ENCODE measurements at places on chromosomes 1 and 21. TPM values are rescaled to one million over a fixed set of nuclear protein-coding genes. Genes with fewer than 3 reads are reported as not detected.

DNA sequence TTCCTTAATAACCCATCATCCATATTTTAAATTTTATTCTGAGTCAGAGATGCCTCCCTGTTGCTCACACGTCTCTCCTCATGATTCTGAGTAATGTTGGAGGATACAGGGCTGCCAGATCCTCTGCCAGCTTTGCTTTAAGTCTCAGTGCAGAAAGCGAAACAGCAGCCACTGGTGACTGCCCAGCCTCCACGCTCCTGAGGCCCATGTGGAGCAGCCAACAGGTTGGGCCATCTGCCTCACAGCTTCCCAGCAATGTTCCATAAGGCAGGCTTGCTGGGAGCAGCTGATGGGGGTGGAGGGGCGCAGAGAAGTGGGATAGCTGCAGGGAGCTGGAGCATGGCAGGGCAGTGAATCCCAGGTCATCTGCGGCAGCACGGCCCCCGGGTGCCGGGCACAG, 104.2 kb downstream of the IGSF21 start:
- DNase-seq, result no peak

- peak; percentile 19 for DNase-seq
Measured at GRCh38 chr1:242523719-242524570, 552 bp downstream of the PLD5 start.

- DNase-seq, result peak; percentile 83
Measured at GRCh38 chr1:36203554-36204346, 20.5 kb upstream of the THRAP3 start.

GRCh38 chr1:101567582-101568189, 330.9 kb downstream of the S1PR1 start:
- DNase-seq, result peak; percentile 50

GRCh38 chr21:33643658-33644311, 1.5 kb downstream of the ITSN1 start:
- peak; percentile 34 for DNase-seq

DNA sequence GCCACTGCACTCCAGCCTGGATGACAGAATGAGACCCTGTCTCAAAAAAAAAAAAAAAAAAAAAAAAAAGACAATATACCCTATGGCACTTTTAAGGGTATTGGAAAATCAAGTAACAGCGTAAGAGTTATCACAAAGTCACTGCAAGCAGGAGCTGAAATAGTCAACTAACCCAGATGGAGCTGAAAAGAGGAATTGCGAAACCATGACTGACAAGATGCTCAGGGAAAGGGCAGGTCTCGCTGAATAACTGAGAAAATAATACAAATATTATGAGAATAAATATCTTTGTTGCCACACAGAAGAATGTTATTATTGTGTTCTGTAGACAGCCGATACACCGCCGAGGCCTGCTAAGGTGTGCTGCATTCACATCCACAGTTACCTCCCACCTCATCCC, 17.8 kb downstream of the HLCS start:
- peak; percentile 64 for DNase-seq

- no peak for DNase-seq
Measured at GRCh38 chr1:57361516-57361915, 62.3 kb downstream of the DAB1 start.

- peak; percentile 62 for DNase-seq
Measured at GRCh38 chr1:86741947-86742572, 37.7 kb downstream of the SH3GLB1 start.

GRCh38 chr1:60280819-60281218, 207.2 kb upstream of the C1orf87 start:
- no peak for DNase-seq

GRCh38 chr21:42635848-42636519, 17.4 kb upstream of the PDE9A start:
- no peak for DNase-seq

DNA sequence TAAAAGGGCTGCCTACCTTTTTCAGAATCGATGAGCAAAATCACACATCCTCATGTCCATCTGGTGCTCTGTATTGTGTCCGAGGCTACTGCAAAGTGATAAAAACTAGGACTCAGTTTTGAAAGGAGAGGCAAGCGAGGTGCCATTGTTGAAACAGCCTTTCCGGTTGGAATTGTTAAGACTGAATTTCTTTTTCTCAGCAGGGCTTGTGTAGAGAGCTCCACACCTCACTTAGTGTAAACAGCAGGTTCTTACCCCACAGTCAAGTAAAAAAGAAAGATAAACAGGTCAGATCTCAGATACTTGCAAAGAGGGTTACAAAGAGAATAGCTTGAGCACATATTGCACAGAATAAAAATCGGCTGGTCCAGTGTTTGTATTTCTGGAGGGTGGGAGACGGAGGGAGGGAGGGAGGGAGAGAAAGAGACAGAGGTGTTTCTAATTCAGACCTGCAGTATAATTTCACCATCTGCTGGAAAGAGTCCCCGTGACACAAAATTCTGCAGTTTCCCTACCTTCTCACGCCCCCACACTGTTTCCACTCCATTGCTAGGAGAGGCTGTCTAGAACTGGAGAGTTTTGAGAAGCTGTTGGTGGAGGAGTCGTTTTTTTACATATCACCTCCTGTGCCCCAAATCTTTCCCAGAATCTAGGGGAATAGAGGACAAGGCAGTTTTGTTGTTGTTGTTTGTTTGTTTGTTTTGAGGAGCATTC, 82.5 kb downstream of the EDEM3 start:
- no peak for DNase-seq

GRCh38 chr1:55635856-55636255, 420.7 kb upstream of the USP24 start:
- no peak for DNase-seq

GRCh38 chr1:22925111-22925510, 47.6 kb downstream of the LACTBL1 start:
- no peak for DNase-seq

GRCh38 chr21:28410256-28410655, 582.4 kb downstream of the LTN1 start:
- DNase-seq, result peak; percentile 63

DNA sequence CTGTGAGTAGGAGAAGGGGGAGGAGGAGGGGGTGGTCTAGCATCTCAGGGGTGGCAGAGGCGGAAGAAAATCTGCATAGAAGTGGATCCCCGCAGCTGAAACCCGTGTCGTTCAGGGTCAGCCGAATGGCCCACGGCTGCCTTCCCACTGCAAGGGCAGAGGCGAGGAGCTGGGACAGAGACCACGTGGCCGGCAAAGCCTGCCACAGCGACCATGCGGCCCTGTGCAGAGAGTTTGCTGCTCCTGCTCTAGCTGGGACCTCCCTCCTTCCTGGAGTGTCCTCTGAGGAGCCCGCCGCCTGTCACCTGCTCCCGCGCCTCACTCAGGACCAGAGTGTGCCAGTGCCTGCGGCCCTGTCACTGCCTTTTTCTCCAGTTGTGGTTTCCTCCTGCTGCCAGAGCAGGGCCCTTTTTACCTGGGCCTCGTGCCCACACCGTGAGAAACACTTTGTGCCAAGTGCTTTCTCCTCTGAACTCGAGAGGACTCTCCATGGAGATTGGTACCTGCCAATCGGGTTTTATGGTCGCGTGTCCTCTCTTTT, 5.4 kb upstream of the TRPM2 start:
- DNase-seq, result no peak

GRCh38 chr1:17442841-17443240, 3.4 kb upstream of the RCC2 start:
- DNase-seq, result no peak

- DNase-seq, result no peak
Measured at GRCh38 chr1:7228252-7228961, 443.2 kb downstream of the CAMTA1 start.

GRCh38 chr1:212611000-212611948, 2.7 kb downstream of the ATF3 start:
- DNase-seq, result no peak

GRCh38 chr1:197485790-197486189, 217.7 kb downstream of the CRB1 start:
- no peak for DNase-seq

- DNase-seq, result peak; percentile 63
Measured at GRCh38 chr1:64019818-64020217, 183.6 kb upstream of the UBE2U start.

DNA sequence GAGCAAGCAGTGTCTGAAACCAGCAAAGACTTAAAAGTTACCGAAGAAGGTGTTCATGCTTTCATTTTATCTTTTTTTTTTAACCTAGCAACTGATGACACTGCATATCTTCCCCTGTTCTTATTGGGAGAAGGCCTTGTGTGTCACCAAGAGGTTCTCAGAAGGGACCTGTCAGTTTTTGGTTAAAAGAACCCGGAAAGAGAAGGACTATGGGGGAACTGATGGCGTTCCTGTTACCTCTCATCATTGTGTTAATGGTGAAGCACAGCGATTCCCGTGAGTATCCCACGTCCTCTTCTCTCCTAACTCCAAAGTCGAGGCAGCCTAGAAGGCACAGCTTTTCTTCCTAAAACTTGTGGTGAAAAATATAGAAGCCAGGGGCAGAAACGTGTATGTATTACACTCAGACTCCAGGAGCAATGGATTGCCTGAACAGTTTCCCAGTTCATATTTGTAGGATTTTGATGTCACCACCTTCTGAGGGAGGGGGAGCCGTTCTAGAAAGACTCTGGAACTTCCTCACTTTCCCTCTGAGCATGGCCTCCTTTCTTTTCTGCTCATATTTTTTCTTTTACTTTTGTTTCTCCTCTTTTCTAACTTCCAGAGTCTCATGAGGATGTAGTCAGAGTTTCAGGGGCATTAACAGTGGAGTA, at the start of gene MR1:
TSS of gene MR1 (plus strand) at position 185 of the 653 bp plus-strand sequence. CDS start at position 210, 25 bp downstream.
- peak; percentile 61 for DNase-seq

Gene NR5A2
- polyA plus RNA-seq, result not detected

Gene LMX1A
- polyA plus RNA-seq, result not detected

Gene FCGR1A
- 0.64 TPM for polyA plus RNA-seq

Gene NMNAT1
- polyA plus RNA-seq, result 21.4 TPM

Gene TLR5
- polyA plus RNA-seq, result 6.7 TPM

Gene ERVH48-1
- 0.24 TPM for polyA plus RNA-seq

Gene CLCA1
- not detected for polyA plus RNA-seq

Gene PLEKHA6
- 41.6 TPM for polyA plus RNA-seq

Gene NBPF10
- 0.86 TPM for polyA plus RNA-seq

Gene SERPINC1
- not detected for polyA plus RNA-seq

Gene CASQ2
- polyA plus RNA-seq, result 0.55 TPM
